Muscle of leg (tissue), 16 donors: ENCODE measurements at places on chromosomes 3 and 15. TPM values are rescaled to one million over a fixed set of nuclear protein-coding genes. Genes with fewer than 3 reads are reported as not detected.

Gene UCN2
- not detected for polyA plus RNA-seq

Gene CD96
- 0.36 TPM for polyA plus RNA-seq

DNA sequence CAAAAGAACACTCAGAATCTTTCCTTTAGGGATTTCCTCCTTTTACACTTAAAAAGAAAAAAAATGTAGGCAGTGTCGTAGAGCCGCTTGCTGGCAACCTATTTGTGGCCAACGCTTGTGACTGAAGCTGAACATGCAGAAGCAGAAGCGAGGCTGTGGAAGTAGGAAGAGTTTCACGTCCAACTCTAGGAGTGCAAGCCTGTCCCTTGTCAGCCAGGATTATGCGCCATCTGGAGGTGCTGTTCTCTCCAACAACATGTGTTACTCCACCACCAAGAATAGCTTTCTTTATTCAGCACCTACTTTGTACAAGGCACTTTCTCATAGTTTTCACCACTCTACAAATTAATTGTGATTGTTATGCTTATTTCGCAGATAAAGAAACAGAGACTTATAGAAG lies 223.2 kb upstream of the LMCD1 start:
- peak; percentile 59 for DNase-seq

DNA sequence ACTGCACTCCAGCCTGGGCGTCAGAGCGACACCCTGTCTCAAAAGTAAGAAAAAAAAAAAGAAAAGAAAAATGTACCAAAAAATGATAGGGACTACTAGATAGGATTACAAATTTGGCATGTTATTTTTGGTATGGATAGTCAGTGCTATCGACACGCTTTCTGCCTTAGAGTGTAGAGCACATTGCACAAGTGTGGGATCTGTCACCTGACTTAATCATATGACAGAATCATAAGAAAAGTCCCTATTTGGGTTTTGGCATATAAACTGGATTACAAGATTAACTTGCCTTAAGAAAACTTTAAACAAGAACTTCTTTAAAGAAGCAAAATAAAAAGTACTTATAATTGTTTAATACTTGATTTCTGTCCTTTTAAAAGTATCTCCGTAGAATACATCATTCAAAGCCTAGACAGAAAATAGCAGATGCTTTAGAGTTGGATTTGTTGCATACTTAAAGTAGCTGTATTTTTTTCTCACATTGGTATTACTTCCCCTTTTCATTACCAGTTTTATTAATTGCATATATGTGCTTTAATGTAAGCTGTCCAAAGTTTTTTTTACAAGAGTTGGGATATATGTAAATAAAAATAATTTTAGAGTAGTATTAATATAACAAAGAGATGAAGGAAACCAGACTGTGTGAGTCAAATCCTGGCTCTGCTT lies 7.8 kb downstream of the ATP6V1A start:
- DNase-seq: no peak

DNA sequence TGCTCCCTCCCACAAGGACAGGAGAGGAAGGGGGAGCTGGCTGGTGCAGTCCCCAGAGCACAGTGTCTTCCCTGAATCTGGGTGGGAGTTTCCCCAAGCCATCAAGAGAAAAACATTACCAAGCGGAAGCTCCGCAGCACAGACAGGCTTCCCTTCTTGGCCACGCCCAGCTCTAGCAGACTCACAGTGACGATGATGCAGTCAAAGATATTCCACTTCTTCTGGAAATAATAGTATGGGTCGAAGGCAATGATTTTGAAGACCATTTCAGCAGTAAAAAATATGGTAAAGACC lies 76.7 kb downstream of the SCN10A start:
- DNase-seq: no peak

DNA sequence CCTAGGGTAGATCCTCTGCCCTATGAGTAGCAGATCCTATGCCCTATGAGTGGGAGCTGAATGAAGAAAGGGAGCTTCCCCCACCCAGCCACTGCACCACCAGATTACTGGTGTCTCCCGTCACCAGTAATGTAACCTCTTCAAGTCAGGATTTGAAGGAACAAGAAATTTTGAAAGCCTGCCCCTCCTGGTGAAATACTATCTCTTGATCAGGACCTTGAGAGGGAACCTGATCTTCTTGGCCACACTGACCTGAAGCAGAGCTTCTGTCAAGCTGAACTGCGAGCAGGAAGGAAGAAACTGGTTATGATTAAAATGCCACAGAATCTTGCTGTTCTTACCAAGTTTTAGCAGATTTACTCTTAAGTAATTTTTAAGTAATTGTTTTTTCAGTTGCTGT lies 62.8 kb downstream of the RSL24D1 start:
- no peak for DNase-seq

GRCh38 chr3:31946484-31947081 lies 34.5 kb downstream of the OSBPL10 start:
- DNase-seq: peak; percentile 76

GRCh38 chr3:111045564-111045963 lies 26.1 kb upstream of the NECTIN3 start:
- DNase-seq: no peak

- DNase-seq: peak; percentile 56
Measured at GRCh38 chr15:33309602-33310276, 1.0 kb upstream of the RYR3 start.

- peak; percentile 22 for DNase-seq
Measured at GRCh38 chr15:28985316-28985645, 99.5 kb downstream of the APBA2 start.
